ENCODE measurements at places on chromosomes 6 and 20.

- DNase-seq, result no peak
Measured at GRCh38 chr20:31494131-31494530, 19.0 kb downstream of the REM1 start.

GRCh38 chr6:44339763-44340625, 2.5 kb upstream of the SPATS1 start:
- no peak for DNase-seq

DNA sequence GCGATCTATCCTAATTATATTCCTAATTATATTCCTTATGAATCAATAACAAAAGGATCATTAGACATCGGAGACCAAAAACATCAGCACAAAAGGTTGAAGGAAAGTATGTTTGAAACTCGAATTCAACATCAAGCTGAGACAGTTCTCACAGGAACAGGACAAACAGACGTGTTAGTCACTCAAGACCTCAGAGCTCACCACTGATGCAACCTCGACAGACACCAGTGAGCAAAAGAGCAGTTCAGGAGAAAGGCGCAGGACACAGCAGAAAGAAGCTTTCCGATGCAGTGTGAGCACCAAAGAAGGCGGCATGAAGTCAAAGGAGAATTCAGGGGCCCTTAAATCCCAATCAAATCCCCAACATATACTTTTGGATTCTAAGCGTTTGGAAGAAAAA, 6.3 kb upstream of the RAMACL start:
- no peak for DNase-seq

DNA sequence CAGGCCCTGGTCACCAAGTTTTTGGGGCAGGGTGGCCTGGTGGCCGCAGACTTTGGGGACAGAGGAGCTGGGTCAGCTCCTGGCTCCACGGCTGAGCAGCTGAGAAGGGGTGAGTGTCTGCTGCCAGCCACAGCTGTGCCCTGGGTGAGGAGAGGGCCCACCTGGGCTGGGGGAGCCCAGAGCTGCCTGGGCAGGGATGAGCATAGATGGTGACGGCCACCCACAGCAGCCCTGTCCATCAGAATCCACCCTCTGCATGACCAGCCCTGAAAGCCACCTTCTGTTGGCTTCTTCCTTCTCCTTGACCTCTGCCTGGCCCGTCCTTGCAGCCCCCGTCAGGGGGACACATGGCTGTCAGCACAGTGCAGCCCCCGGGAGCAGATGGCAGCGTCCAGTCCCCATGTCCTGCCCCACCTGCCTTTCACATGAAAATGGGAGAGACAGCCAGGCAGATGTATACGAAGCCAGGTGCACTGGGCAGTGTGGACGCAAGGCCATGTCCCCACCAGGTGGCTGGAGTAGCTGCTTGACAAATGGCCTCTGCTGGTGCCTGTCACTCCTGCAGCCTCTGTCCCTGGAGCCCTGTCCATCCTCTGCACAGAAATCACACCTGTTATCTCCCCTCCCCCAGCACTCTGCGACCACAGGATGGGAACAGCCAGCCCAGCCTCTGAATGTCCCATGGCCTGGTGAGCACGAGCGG, 220.8 kb downstream of the PREX1 start:
- no peak for DNase-seq

- no peak for DNase-seq
Measured at GRCh38 chr6:106501960-106502371, 127.3 kb downstream of the RTN4IP1 start.

- no peak for DNase-seq
Measured at GRCh38 chr6:46012834-46013233, 2.8 kb downstream of the CLIC5 start.

GRCh38 chr6:89024456-89024855, 56.1 kb upstream of the PNRC1 start:
- no peak for DNase-seq

DNA sequence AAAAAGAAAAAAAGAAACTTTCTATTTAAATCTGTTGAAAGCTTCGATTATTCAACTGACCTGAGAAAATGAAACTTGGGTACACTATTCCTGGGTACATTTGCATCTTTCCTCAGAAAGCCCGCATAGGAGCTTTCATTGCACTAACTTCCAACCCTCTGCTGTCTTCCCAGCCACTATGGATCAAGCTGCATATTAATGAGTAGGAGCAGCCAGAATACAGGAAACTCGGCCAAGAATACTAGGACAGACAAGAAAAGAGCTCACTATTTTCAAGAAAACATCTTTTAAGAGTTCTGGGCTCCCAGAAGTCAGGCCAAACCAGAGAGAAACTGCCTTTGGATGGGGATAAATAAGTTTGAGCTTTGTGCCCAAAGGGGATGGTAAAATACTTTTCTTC, 135.0 kb upstream of the CCDC28A start:
- DNase-seq, result peak; percentile 36

GRCh38 chr20:38523697-38524096, 51.1 kb downstream of the RALGAPB start:
- DNase-seq, result no peak

- DNase-seq, result no peak
Measured at GRCh38 chr20:16966276-16966880, 218.2 kb downstream of the OTOR start.

Data from hippocampal formation (tissue), 2 donors.